ENCODE measurements at places on chromosomes 7 and 10. TPM values are rescaled to one million over a fixed set of nuclear protein-coding genes. Genes with fewer than 3 reads are reported as not detected.

The TFR2 gene
- total RNA-seq = 1.5 TPM

The UPK3BL2 gene
- total RNA-seq = 7.8 TPM

DNA sequence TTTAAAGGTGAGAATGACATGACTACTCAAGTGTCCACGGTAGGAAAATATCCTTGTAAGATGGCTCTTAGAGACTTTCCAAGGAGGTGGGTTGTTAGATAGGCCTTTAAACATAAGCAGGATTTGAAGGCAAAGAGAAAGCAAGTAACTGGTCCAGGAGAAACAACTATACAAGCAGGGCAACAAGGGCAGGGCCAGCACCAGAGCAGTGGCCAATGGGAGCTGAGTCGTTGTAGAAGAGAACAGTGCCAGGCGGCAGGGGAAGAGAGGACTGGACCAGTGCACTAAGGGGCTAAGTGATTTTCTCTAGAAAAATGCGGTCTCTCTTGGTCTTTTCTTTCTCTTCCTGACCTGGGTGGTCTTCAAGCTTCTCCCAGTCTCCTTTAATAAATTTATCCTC is 94.9 kb downstream of the GLI3 start:
- no peak overlapping the region for H3K27ac ChIP-seq
- H3K4me3 ChIP-seq = no peak overlapping the region
- no peaks in the 10 kb centered on the region for H3K36me3 ChIP-seq
- DNase-seq = no peak
- no peaks in the 10 kb centered on the region for H3K27me3 ChIP-seq

GRCh38 chr7:50856231-50856630 is 73.5 kb upstream of the GRB10 start:
- H3K27ac ChIP-seq = no peak overlapping the region
- H3K4me3 ChIP-seq = no peak overlapping the region
- H3K36me3 ChIP-seq = no peaks in the 10 kb centered on the region
- no peak for DNase-seq

DNA sequence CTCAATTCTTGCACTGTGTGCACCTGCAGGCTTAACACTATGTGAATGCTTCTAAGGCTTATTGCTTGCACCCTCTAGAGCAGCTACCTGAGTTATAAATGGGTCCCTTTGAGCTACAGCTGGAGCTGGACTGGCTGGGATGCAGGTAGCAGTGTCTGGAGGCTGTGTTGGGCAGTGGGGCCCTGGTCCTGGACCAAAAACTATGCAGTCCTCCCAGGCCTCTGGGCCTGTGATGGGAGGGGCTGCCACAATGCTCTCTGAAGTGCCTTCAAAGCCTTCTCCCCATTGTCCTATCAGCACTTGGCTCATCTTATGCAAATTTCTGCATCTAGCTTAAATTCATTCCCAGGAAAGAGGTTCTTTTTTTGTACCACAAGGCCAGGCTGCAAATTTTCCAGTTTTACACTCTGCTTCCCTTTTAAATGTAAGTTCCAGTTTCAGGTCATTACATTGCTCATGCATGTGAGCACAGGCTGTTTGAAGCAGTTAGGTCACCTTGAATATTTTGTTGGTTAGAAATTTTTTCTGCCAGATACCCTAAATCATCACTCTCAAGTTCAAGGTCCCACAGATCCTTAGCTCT is 26.0 kb downstream of the KBTBD2 start:
- H3K27me3 ChIP-seq = no peaks in the 10 kb centered on the region
- no peak overlapping the region for H3K4me3 ChIP-seq
- no peak overlapping the region for H3K27ac ChIP-seq

Data from suprapubic skin (tissue), 4 donors.